CD4-positive, alpha-beta T cell (primary cell): ENCODE measurements at places on chromosomes 7 and 10. TPM values are rescaled to one million over a fixed set of nuclear protein-coding genes. Genes with fewer than 3 reads are reported as not detected.

DNA sequence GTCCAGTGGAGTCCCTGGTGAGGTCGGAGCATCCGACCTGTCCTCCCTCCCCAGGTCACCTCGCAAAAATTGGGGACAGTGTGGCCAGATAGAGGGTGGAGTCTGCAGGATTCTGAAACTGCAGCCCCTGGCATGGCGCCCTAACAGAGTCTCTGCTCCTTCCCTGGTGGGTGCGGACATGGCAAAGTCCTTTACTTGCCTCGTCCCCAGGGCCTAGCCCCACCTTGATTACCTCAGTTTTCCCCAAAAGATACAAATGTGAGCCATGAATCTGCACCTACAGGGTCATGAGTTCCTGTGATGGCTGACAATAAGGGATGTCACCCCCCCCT is 47.7 kb downstream of the NPVF start:
- DNase-seq: no peak

GRCh38 chr7:33511778-33512177 is 382.4 kb downstream of the BBS9 start:
- DNase-seq: no peak

DNA sequence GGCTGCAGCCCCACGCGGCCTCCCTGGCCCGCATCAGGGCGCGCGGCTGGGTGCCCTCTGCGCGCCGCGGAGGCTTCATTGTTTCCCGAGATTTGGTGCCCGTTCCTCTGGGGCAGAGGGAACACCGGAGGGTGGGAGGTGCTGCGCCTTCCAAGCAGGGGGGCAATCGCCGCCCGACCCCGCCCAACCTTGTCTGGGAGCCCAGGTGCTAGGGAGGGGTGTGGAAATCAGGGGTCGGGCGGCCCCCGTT is 1.0 kb upstream of the NRP1 start:
- DNase-seq: no peak

- no peak for DNase-seq
Observed at GRCh38 chr7:101567230-101567629, 61.9 kb downstream of the MYL10 start.

GRCh38 chr10:92751534-92751811 is 61.7 kb downstream of the HHEX start:
- no peak for DNase-seq

DNA sequence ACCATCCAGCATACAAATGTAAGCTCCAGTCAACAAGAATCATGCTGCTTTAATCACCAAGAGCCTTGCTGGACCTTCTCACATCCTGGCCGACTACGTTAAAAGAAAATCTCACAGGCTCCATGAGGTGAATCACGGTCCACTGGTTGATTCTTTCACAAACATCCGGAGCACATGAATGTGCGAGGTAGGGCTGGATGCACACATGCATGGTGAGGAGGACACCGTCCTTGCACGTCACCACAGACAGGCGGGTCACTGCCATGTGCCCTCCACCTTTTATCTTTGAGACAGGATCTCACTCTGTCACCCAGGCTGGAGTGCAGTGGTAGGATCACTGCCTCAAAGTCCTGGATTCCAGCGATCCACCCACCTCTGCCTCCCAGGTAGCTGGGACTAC is 265.1 kb downstream of the PARD3 start:
- DNase-seq: no peak

CRHR2 gene
- not detected for total RNA-seq
